ENCODE measurements at places on chromosomes 5 and 9.

DNA sequence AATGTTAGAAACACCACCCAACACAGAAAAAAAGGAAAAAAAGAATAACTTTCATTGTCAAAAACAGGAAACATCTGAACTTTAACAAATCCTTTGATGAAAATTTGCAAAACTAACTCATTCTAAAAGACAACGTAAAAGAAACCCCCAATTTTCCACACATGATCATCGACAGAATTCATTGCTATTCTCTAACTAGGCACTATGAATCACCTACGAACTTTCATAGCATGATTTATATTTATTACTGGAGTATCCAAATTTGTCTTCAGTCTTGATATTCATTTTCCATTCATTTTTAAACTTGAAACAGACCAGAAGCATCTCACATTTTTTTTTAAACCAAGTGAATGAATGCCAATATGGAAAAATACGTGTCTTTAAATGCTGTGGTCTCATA is 514.6 kb downstream of the TLE4 start:
- no peaks in the 10 kb centered on the region for H3K36me3 ChIP-seq
- no peaks in the 10 kb centered on the region for H3K4me1 ChIP-seq
- no peaks in the 10 kb centered on the region for H3K27me3 ChIP-seq
- DNase-seq, result no peak

GRCh38 chr5:154117050-154117449 is 73.5 kb upstream of the GALNT10 start:
- no peaks in the 10 kb centered on the region for H3K36me3 ChIP-seq
- no peak for DNase-seq
- H3K4me1 ChIP-seq, result no peaks in the 10 kb centered on the region
- H3K4me3 ChIP-seq, result no peak overlapping the region
- H3K27ac ChIP-seq, result no peak overlapping the region

DNA sequence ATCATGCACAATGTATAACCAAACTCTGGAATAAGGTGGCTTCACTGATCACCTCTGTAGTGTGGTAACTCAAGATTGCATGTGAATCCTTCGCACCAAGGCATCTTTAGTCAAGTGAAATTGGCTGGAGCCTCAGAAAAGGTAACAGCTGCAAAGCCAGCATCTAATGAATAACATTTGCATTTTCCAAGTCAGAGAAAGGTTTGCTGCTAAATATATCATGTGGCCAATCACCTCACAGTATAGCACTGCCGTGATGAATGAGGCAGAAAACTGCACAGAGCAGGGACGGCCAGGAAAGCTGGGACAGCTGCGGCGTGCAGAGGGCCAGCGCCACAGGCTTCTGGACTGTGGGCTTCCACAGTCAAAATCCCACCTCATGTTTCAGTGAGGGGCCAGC is 18.5 kb downstream of the MRPS27 start:
- H3K27me3 ChIP-seq, result no peaks in the 10 kb centered on the region
- no peak overlapping the region for H3K27ac ChIP-seq
- H3K36me3 ChIP-seq, result peaks cover 33% of the 10 kb centered on the region
- H3K4me3 ChIP-seq, result no peak overlapping the region
- DNase-seq, result no peak

DNA sequence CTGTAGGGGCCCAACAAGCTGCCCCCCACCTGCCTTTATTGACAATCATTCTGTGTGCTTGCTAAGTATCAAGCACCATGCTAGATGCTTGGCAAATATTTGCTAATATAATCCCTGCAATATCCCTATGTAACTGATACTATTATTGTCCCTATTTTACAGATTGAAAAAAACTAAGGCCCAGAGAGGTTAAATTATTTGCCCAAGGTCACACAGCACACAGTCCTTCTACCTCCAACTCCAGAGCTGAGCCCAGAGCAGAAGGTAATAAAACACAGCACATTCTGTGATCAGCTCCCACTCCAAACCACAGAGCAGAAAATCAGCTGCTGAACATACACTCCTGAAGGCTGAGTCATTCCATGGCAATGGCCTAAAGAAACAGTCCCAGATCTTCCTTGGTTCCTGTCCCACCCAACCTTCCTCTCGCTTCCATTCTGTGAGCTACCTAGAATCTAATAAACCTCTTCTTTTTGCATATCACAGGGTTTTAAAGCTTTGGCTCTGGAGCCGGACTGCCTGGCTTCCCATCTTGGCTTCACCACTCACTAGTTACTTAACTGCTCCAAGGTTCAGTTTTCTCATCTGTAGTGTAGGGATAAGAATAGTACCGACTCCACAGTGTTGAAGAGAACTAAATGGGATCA is 66.7 kb upstream of the ADRA1B start:
- no peaks in the 10 kb centered on the region for H3K36me3 ChIP-seq
- H3K4me3 ChIP-seq, result no peak overlapping the region
- DNase-seq, result no peak
- no peaks in the 10 kb centered on the region for H3K4me1 ChIP-seq
- H3K27me3 ChIP-seq, result no peaks in the 10 kb centered on the region

- H3K27ac ChIP-seq, result no peak overlapping the region
- H3K36me3 ChIP-seq, result peaks cover 2% of the 10 kb centered on the region
- peak; percentile 73 for DNase-seq
Measured at GRCh38 chr9:98584059-98584458, 124.7 kb downstream of the GABBR2 start.

DNA sequence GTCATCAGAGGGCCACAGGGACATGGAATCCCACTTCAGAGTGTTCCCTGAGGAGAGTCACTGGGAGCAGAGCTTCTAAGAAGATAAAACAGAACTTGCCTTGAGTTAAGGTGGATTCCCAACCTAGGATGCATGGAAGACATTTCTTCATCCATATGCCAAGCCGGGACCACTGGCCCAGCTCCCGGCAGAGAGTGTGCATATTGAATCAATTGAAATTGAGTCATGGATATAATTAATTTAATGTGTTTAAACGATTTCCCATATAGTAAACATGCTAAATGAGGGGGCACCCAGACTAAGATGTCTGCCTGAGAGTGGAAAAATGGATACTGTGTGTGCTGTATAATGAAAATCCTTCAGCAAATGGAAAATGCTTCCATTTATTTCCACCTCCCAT is 194.4 kb upstream of the TBC1D2 start:
- DNase-seq, result no peak
- H3K36me3 ChIP-seq, result no peaks in the 10 kb centered on the region
- no peaks in the 10 kb centered on the region for H3K4me1 ChIP-seq
- no peak overlapping the region for H3K4me3 ChIP-seq
- no peak overlapping the region for H3K27ac ChIP-seq
- peaks cover 23% of the 10 kb centered on the region for H3K27me3 ChIP-seq

DNA sequence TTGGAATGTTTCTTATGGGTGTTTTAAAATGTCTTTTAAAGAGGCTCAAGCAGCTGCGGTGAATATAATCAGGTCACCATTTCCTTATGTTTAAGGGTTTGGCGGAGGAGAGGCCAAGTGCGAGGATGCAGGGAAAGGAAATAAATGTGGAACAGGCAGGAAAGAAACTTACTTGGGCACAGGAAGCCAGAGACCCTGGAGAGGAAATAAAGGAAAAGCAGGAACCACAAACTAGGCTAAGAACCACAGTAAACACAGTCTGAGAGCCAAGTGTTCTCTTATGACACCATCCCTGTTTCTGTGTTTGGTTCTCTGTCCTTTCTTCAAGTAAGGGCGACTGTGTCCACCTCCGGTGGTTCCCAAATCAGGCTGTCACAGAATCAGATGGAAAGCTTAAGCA is 166.5 kb downstream of the C9orf152 start:
- H3K36me3 ChIP-seq, result no peaks in the 10 kb centered on the region
- peaks cover 2% of the 10 kb centered on the region for H3K27me3 ChIP-seq
- DNase-seq, result no peak
- H3K4me3 ChIP-seq, result no peak overlapping the region
- no peak overlapping the region for H3K27ac ChIP-seq

- no peak overlapping the region for H3K4me3 ChIP-seq
- no peaks in the 10 kb centered on the region for H3K27me3 ChIP-seq
- H3K27ac ChIP-seq, result no peak overlapping the region
- H3K36me3 ChIP-seq, result no peaks in the 10 kb centered on the region
Measured at GRCh38 chr9:37328556-37329227, 93.8 kb upstream of the GRHPR start.

GRCh38 chr5:22596404-22596970 is 256.7 kb downstream of the CDH12 start:
- H3K27ac ChIP-seq, result no peak overlapping the region
- no peak for DNase-seq
- H3K4me3 ChIP-seq, result no peak overlapping the region

DNA sequence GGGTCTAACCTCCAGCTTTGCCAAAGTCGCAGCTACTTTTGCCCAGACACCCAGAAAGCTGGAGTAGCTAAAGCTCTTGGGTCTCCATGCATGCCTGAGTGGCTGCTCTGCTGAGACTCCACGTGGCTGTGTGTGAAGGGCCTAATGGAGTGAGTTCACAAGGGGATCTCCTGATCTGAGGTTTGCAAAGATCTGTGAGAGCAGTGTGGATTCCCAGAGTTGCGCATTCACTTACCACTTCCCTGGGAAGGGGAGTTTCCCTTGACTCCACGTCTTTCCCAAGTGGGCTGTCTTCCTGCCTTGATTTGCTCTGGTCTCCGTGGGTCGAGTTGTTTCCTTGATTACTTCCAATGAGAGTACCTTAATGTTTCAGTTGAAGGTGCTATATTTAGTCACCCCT is 17.6 kb upstream of the CDKN2B start:
- peaks cover 8% of the 10 kb centered on the region for H3K4me1 ChIP-seq
- peaks cover 26% of the 10 kb centered on the region for H3K27me3 ChIP-seq
- no peak overlapping the region for H3K4me3 ChIP-seq
- peaks cover 3% of the 10 kb centered on the region for H3K36me3 ChIP-seq

DNA sequence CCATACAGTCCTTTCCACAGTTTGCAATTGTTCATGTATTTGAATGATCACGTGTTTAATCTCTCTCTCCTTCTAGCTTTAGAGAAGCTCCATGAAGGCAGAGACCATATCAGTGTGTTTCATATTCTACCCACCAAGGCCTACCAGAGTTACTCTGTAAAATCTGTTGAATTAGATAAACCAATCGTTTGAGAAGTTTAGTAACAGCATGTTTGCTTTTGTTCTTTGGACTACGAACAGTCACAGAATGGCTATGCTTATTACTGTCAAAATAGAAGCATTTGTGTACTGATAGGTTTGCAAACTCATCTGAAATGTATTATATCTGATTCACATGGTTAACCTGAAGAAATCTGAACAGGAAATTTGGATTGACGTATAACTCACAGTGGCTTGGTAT is 93.8 kb downstream of the ITGA1 start:
- H3K27ac ChIP-seq, result no peak overlapping the region
- H3K27me3 ChIP-seq, result no peaks in the 10 kb centered on the region
- DNase-seq, result no peak
- H3K36me3 ChIP-seq, result peaks cover 19% of the 10 kb centered on the region
- H3K4me1 ChIP-seq, result no peaks in the 10 kb centered on the region
- no peak overlapping the region for H3K4me3 ChIP-seq

GRCh38 chr5:22471154-22471553 is 382.0 kb downstream of the CDH12 start:
- H3K27me3 ChIP-seq, result no peaks in the 10 kb centered on the region
- no peak overlapping the region for H3K27ac ChIP-seq
- H3K36me3 ChIP-seq, result no peaks in the 10 kb centered on the region
- DNase-seq, result no peak

GRCh38 chr5:102796498-102796897 is 41.4 kb downstream of the PAM start:
- peaks cover 20% of the 10 kb centered on the region for H3K4me1 ChIP-seq
- no peak overlapping the region for H3K4me3 ChIP-seq
- H3K36me3 ChIP-seq, result peaks cover 3% of the 10 kb centered on the region
- no peak overlapping the region for H3K27ac ChIP-seq

- DNase-seq, result peak; percentile 54
- peaks cover 7% of the 10 kb centered on the region for H3K36me3 ChIP-seq
- H3K27ac ChIP-seq, result peak overlapping the region; percentile 87
- H3K4me3 ChIP-seq, result peak overlapping the region; percentile 93
- H3K27me3 ChIP-seq, result no peaks in the 10 kb centered on the region
Measured at GRCh38 chr5:10760096-10760920, 726 bp downstream of the DAP start.

GRCh38 chr5:106739127-106739526 is 931.6 kb downstream of the EFNA5 start:
- H3K27me3 ChIP-seq, result no peaks in the 10 kb centered on the region
- H3K4me3 ChIP-seq, result no peak overlapping the region
- no peaks in the 10 kb centered on the region for H3K4me1 ChIP-seq
- DNase-seq, result no peak
- H3K36me3 ChIP-seq, result no peaks in the 10 kb centered on the region

- no peaks in the 10 kb centered on the region for H3K27me3 ChIP-seq
- H3K4me1 ChIP-seq, result no peaks in the 10 kb centered on the region
- H3K36me3 ChIP-seq, result no peaks in the 10 kb centered on the region
- H3K4me3 ChIP-seq, result no peak overlapping the region
- no peak overlapping the region for H3K27ac ChIP-seq
- DNase-seq, result no peak
Measured at GRCh38 chr5:112555691-112556090, 136.6 kb upstream of the EPB41L4A start.

DNA sequence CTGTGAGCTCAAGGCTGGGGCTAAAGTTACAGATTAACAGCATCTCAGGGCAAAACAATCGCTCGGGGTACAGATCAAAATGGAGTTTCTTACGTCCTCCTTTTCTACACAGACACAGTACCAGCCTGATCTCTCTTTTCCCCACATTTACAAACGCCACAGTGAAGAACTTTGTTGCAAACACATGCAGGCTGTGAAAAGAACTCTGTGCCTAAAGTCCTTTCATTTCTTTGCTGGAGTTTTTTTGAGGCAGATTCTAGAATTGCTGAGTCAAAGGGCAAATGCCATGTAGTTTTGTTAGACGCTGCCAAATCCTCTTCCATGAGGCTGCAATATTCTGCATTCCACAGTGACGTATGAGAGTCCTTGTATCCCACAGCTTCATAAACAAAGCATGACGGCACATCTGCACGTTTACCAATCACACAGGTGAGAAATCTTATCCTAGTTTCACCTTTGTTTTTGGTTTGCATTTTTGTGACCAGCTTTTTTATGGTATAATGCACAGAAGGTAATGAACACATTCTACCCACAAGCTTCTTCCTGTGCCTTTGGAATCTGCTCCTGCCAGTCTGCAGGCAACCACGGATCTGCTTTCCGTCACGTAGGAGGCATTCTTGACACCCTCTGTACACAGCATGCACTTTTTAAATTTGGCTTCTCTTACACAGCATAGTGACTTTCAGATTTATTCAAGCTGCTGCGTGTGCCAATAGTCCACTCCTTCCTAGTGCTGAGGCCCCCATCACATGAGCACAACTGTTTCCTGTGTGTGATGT is 44.6 kb upstream of the LPCAT1 start:
- H3K36me3 ChIP-seq, result peaks cover 20% of the 10 kb centered on the region
- H3K27ac ChIP-seq, result no peak overlapping the region
- H3K4me3 ChIP-seq, result no peak overlapping the region
- H3K27me3 ChIP-seq, result no peaks in the 10 kb centered on the region

- no peak overlapping the region for H3K4me3 ChIP-seq
- no peak overlapping the region for H3K27ac ChIP-seq
- no peaks in the 10 kb centered on the region for H3K36me3 ChIP-seq
- peaks cover 43% of the 10 kb centered on the region for H3K27me3 ChIP-seq
- peaks cover 23% of the 10 kb centered on the region for H3K4me1 ChIP-seq
- no peak for DNase-seq
Measured at GRCh38 chr9:115141612-115142011, 23.7 kb upstream of the TNC start.

GRCh38 chr5:77629509-77630113 is 8.9 kb downstream of the OTP start:
- H3K4me1 ChIP-seq, result peaks cover 19% of the 10 kb centered on the region
- H3K36me3 ChIP-seq, result peaks cover 3% of the 10 kb centered on the region
- H3K27ac ChIP-seq, result no peak overlapping the region
- peak overlapping the region; percentile 50 for H3K4me3 ChIP-seq
- DNase-seq, result no peak
- peaks cover 80% of the 10 kb centered on the region for H3K27me3 ChIP-seq

Data from activated CD8-positive, alpha-beta memory T cell treated with anti-CD3 and anti-CD28 coated beads, Interleukin-2, amount 10 ng/mL, durations not matched to agents 7 days and 5 days (primary cell).